Right lobe of liver (tissue), 6 donors: ENCODE measurements at places on chromosomes 1 and 21. TPM values are rescaled to one million over a fixed set of nuclear protein-coding genes. Genes with fewer than 3 reads are reported as not detected.

DNA sequence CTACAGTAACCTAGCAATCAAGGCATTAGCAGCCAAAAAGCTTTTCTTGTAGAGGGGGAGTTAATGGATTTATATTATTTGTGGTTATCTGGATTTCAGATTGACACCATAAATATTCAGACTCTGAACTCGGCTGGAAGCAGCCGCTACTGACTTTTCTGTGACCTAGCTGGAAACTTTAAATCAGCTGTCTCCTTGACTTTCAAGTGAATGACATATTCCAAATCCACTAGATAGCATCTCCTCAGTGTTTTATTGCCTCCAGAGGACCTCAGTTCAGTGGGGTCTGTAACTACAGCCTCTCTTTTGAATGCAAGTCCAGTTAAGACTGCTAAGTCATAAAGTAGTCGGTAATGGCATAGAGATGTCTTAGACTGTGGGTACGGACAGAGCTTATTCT, 448.5 kb downstream of the NUF2 start:
- no peaks in the 10 kb centered on the region for H3K36me3 ChIP-seq
- H3K27ac ChIP-seq = no peak overlapping the region
- DNase-seq = no peak
- no peak overlapping the region for H3K4me3 ChIP-seq

DNA sequence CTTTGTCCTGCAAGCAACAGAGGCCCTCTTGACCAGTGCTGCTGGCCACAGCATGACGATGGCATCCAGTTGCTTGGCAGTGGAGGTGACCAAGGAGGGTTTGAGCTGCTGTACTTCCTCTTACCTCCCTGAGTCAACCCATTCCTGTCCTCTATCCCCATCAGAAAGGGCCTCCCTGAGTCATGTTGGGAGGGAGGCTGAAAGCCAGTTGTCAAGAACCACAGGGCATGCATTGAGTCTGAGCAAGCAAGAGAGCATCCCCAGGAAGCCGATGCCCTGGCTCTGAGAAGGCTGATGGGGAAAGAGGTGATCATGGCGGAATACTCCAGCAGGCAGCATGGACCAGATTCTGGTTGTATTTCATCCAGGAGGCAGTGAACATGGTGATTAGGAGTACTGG, 69.6 kb downstream of the LACTBL1 start:
- DNase-seq = no peak
- H3K4me1 ChIP-seq = no peaks in the 10 kb centered on the region
- H3K27me3 ChIP-seq = no peaks in the 10 kb centered on the region
- H3K4me3 ChIP-seq = no peak overlapping the region
- no peaks in the 10 kb centered on the region for H3K36me3 ChIP-seq

DNA sequence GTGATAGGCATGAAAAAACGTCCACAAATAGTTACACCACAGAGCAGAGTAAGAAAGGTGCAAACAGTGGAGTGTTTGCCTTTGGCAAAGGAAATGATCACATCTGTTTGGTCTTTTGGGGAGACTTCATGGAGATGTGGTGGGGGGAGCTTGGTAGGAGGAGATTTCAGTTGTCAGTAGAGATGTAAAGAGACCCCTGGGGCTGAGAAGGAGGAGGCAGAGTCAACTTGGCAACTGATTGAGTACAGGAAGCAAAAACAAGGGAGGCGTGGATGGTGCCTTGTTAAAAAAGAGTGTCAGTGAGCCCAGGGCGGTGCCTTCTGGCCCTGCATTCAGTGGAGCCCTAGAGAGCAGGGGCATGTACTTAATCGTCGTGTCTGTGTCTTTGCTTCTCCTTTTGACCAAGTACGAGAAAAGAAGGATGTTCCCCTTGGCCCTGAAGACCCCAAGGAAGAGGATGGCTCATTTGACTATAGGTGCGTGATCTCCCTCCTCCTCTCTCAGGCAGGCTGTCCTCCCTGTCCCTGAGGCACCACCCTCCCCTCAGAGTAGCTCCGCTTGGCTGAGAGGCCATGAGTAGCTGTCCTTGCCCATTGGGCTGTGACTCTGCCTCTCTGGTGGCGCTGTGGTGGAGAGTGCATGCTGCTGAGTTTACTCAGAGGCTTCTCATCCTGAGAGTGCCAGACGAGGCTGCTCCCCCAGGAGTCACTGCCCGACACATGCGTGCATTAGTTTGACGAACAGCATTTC, 30.4 kb upstream of the CNTN2 start:
- H3K27ac ChIP-seq = no peak overlapping the region
- peaks cover 3% of the 10 kb centered on the region for H3K4me1 ChIP-seq
- no peak for DNase-seq
- H3K27me3 ChIP-seq = no peaks in the 10 kb centered on the region
- no peak overlapping the region for H3K4me3 ChIP-seq

GRCh38 chr1:53409233-53409632, 50.0 kb upstream of the DMRTB1 start:
- no peak for DNase-seq
- no peaks in the 10 kb centered on the region for H3K27me3 ChIP-seq
- no peak overlapping the region for H3K27ac ChIP-seq
- no peaks in the 10 kb centered on the region for H3K36me3 ChIP-seq
- no peaks in the 10 kb centered on the region for H3K4me1 ChIP-seq

DNA sequence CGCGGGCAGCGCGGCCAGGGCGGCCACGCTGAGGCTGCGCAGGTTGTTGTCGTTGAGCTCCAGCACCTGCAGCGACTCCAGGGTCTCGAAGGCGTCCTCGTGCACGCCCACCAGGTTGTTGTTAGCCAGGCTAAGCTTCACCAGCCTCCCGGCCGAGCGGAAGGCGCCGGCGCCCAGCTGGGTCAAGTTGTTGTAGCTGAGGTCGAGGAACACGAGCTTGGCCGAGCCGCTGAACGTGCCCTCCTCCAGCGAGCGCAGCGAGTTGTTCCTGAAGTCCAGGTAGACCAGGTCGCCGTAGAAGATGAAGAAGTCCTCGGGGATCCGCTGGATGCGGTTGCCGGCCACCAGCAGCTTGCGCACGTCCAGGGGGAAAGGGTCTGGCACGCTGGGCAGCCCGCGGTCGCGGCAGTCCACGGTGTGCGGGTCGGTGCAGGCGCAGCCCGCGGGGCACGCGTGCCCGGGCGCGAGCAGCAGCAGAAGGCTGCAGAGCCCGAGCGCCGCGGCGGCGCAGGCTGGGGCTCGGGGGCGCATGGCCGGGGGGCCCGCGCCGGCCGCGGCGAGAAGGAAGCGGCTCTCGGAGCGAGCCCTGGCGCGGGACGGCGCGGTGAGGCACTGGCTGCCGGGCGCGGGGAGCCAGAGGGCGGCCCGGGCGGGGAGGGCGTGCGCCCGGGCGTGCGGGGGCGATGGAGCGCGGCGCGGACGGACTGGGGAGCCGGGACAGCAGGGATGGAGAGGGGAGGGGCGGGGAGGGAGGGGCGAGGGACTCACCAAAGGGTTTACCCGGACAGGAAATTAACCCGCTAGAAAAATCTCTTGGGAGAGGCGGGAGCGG, 524 bp downstream of the LRRC38 start:
- H3K36me3 ChIP-seq = no peaks in the 10 kb centered on the region
- no peak overlapping the region for H3K4me3 ChIP-seq
- H3K4me1 ChIP-seq = no peaks in the 10 kb centered on the region
- H3K27ac ChIP-seq = no peak overlapping the region
- H3K27me3 ChIP-seq = no peaks in the 10 kb centered on the region

GRCh38 chr1:100474834-100475233, 63.1 kb upstream of the GPR88 start:
- peaks cover 43% of the 10 kb centered on the region for H3K4me1 ChIP-seq
- H3K27ac ChIP-seq = no peak overlapping the region
- H3K36me3 ChIP-seq = no peaks in the 10 kb centered on the region
- no peak for DNase-seq

GRCh38 chr1:30883389-30884172, 25.0 kb downstream of the SDC3 start:
- no peak overlapping the region for H3K27ac ChIP-seq
- no peak overlapping the region for H3K4me3 ChIP-seq
- no peaks in the 10 kb centered on the region for H3K36me3 ChIP-seq
- no peak for DNase-seq
- no peaks in the 10 kb centered on the region for H3K27me3 ChIP-seq

DNA sequence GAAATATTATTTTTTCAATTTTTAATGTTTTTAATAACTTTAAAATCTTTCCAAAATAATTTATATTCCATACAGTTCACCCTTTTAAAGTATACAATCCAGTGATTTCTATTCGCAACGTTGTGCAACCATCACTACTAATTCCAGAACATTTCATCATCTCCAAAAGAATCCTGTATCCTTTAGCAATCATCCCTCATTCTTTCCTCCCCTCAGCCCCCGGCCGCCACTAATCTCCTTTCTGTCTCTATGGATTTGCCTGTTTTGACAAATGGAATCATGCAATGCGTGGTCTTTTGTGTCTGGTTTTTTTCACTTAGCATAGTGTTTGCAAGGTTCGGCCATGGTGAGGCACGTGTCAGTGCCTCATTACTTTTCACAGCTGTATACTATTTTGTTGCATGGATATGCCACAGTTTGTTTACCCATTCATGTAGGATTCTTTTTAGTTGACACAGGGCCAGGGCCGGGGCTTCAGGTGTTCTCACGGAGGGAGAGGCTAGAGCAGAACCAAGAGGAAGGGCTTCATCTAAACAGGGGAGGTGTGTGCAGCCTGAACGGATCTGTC, 40.6 kb upstream of the ZBTB40 start:
- no peak overlapping the region for H3K4me3 ChIP-seq
- H3K27me3 ChIP-seq = no peaks in the 10 kb centered on the region
- peaks cover 15% of the 10 kb centered on the region for H3K4me1 ChIP-seq
- no peaks in the 10 kb centered on the region for H3K36me3 ChIP-seq

- H3K4me1 ChIP-seq = no peaks in the 10 kb centered on the region
- H3K27me3 ChIP-seq = no peaks in the 10 kb centered on the region
- H3K36me3 ChIP-seq = no peaks in the 10 kb centered on the region
- H3K27ac ChIP-seq = no peak overlapping the region
These were observed 9.6 kb downstream of the TRIM62 start for GRCh38 chr1:33171977-33172813.

DNA sequence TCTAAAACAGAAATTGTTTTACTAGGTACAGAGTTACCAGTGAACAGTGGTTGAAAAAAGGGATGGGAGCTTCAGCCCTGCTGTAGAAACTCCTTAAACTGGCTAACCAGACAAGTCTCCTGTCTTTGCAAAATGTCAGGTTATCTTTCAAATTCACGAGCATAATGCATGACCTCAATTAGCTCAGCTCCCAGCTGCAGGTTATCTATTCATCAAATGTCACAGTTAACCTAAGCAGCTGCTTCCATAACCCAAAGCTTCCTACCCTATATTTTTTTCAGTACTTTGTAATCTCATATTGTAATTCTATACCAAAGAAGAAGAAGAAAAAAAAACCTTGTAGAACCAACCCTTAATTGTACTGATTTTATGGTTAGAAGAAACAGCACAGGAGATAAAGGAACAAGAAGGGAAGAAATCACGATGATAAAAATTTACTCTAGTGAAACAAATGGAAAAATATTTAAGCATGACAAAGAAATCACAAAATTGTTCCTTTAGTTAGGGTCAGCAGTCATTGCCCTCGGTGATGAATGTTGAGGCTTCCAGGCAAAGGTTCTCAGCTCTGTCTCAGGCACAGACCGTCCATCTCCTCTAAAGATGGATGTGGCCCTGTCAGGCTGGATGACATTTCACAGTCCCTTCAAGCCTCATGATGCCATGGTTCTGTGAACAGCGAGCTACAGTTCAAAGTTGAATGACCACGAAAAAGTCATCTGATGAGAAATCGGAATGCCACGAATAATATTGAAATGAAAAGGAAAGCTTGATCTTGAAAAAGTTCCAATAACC, 95.9 kb downstream of the PLD5 start:
- no peak overlapping the region for H3K27ac ChIP-seq
- no peaks in the 10 kb centered on the region for H3K4me1 ChIP-seq
- H3K27me3 ChIP-seq = no peaks in the 10 kb centered on the region
- no peaks in the 10 kb centered on the region for H3K36me3 ChIP-seq
- no peak for DNase-seq

DNA sequence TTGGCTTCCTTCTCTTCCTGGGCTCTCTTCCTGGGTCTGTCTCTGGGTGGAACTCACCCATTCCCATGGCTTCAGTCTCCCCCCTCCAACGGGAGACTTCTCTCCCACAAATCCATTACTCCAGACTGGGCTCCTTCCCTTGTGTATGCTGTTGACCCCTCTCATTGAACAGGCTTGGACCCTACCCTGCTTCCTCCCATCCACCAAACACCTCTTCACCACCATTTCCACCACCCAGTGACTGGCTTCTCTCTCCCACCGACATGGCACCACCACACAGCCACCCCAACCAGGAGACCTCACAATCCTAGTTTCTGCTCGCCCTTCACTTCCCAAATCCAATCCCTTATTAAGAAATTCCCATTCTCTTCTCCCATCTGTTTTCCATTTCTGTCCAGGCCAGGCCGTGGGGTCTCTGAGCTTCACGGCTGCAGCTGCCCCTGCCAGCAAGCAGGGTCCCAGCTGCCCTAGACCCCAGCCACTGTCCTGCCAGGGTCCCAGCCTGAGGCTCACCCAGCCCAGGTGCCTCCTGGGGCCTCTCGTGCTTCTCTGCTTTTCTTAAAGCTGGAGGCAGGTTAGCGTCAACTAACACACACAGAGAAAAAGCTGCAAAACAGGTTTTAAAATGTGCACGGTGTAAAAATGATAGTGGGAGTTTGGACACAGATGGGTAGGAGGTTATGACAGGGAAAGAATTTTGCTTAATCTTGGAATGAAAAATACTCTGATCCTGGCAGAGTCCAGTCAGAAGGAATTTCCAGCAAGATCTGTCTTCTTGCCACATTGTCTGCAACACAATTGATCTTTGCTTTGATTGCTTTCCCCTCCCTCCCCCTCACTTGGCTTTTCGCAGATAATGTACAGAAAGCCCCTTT, 383.8 kb upstream of the VAMP3 start:
- H3K4me3 ChIP-seq = no peak overlapping the region
- DNase-seq = no peak
- no peak overlapping the region for H3K27ac ChIP-seq
- no peaks in the 10 kb centered on the region for H3K4me1 ChIP-seq
- no peaks in the 10 kb centered on the region for H3K27me3 ChIP-seq

- H3K27ac ChIP-seq = no peak overlapping the region
- no peak for DNase-seq
- no peaks in the 10 kb centered on the region for H3K4me1 ChIP-seq
- H3K36me3 ChIP-seq = no peaks in the 10 kb centered on the region
- H3K4me3 ChIP-seq = no peak overlapping the region
- no peaks in the 10 kb centered on the region for H3K27me3 ChIP-seq
These were observed 181.9 kb downstream of the CYYR1 start for GRCh38 chr21:26391166-26391565.

GRCh38 chr1:3483801-3484444, 29.5 kb downstream of the ARHGEF16 start:
- DNase-seq = peak; percentile 65
- no peaks in the 10 kb centered on the region for H3K36me3 ChIP-seq
- peaks cover 14% of the 10 kb centered on the region for H3K4me1 ChIP-seq
- no peak overlapping the region for H3K27ac ChIP-seq
- H3K4me3 ChIP-seq = no peak overlapping the region

- no peak overlapping the region for H3K4me3 ChIP-seq
- no peak overlapping the region for H3K27ac ChIP-seq
- no peaks in the 10 kb centered on the region for H3K4me1 ChIP-seq
- no peaks in the 10 kb centered on the region for H3K27me3 ChIP-seq
- DNase-seq = no peak
- no peaks in the 10 kb centered on the region for H3K36me3 ChIP-seq
These were observed 359.8 kb downstream of the LTN1 start for GRCh38 chr21:28632755-28633408.

CHD5 gene
- not detected for total RNA-seq

RPE65 gene
- not detected for total RNA-seq

ANKRD34A gene
- 0.22 TPM for total RNA-seq

C1orf226 gene
- total RNA-seq = 26.2 TPM

SH2D1B gene
- total RNA-seq = not detected

ABCG1 gene
- 6.2 TPM for total RNA-seq
